ENCODE measurements at places on chromosomes 4 and X.

DNA sequence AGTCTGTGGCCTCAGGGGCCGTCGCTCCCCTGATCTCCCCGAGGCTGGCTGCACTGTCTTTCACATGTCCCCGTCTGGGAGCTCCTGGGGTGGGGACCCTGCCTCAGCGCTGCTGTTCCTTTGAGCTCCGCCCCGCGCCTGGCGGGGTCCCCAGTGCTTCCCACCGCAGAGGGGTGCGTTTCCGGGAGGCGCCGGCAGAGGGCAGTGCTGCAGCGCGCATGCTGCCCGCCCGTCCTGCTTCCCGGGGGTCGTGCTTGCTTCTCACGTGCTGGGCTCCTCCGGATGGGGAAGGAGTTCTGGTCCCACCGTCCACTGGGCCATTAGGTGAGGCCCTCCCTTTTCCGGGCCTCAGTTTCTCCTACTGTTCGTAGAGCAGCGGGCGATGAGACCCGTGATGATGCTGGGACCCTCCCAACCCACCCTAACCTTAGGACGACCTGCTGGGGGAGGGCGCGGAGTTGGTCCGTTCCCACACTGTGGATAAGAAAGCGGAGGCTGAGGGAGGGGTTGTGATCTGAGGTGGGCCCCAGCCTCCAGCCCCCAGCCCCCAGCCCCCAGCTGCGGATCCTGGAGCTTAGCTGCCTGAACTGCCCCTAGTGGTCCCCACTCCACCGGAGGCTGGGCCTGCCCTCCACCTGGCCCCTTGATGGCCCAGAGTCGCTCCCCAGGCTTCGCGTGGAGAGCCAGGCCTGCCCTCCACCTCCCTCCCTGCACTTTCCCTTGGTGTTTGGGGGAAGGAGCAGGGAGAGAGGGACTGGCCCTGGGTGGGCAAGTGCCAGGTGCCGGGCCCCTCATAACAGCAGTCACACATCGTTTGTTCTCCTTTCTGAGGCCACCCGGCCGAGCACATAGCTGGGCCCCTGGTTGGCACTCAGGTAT, 15.3 kb downstream of the CPZ start:
- DNase-seq = no peak

DNA sequence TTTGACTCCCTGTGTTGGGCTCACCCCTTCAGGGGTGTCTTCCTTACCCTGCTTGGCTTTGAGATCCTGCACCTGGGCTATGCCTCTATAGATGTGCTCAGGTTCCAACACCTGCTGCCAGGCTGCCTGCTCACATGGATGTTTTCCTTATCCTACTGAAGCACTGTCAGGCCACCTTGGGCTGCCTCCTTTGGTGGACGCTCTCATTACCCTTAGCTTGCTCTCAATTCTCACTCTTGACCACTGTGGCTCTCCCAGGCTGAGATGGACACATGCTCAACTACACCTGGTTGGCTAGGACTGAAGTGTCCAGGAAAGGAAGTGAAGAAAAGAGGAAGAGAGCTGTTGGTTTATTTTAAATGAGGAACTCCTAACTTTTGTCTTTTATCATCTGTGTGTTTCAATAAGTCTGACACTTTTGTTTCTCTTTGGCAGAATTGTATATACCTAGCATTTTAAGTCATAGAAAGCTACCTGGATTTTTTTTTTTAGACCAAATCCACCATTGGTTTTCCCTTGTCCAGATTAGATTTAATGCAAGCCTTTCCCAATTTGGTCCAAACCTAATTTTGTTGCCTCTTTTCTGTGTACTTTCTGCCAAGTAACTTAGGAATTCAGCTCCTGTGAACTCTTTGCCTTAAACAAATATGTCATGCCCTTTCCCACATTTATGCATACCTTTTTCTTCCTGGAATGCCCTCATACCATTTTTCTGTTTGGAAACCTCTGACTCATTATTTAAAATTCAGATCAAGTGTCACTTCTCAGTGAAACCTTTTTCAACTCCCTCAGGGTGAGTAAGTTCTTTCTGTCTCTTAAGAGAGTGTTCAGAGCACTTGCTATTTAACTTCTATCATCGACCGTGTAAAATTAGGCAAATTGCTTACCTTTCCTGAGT, 175.8 kb downstream of the GC start:
- DNase-seq = no peak

- no peak for DNase-seq
Observed at GRCh38 chrX:100090931-100091330, 319.1 kb downstream of the PCDH19 start.

GRCh38 chrX:39705290-39705689, 392.5 kb downstream of the BCOR start:
- no peak for DNase-seq

DNA sequence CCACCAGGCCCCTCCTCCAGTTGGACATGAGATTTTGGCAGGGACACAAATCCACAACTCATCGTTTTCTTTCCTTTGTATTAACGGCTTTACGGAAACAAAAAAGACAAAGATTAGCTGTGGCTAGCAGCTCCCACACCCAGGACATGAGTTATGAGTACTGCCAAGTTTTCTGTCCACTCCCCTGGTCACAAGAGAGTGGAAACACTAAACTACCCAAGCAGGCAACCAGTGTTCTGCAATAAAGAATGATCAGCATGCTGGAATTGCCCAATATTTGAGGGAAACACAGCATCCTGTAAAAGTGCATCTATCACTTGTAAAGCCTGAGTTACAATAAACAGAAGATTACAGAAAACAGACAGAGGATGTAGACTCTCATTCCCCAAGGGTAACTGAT, 358.4 kb downstream of the NLGN4X start:
- DNase-seq = no peak

DNA sequence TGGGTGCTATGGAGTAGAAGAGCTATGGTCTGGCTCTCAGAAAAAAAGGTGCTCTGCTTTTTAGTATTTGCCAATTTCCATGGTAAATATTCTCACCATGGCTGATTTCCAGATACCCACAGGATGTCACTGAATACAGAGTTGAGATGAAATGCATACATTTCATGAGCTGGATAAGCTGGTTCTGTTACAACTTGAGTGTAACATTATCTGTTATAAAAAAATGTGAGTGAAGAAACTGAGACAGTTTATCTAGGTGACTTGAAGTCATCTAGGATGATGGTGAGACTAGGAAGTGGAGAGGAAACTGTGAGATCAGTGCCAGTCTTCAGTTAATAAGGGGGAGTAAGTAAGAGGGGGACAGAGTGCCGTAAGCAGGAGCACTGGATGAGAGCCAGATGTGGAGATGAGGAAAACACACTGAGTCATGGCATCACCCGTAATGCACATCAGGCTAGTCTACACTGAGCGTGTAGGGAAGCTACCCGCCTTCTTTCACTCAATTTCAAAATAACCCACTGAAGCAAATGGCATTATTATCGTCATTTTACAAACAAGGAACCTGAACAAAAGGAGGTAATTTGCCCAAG, 5.0 kb downstream of the HPSE start:
- no peak for DNase-seq

DNA sequence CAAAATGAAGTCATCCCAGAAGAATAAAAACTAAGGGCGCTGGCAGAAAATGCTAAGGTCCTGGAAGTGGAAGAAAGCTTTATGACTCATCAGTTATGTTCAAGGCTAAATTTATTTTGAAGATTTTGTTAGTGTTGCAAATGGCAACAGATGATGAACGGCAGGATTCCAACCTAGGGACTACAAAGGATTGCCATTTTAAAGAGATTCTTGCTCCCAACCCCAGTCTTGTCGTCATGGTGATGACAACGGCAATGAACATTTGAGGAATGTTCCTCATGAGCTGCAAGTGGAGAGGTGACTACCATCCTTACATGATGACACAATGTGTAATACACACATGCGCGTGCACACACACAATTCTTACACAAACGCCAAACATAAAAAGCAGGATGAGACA, 54.4 kb upstream of the FTHL17 start:
- DNase-seq = no peak

- DNase-seq = no peak
Observed at GRCh38 chrX:55582447-55582846, 40.8 kb upstream of the FOXR2 start.

DNA sequence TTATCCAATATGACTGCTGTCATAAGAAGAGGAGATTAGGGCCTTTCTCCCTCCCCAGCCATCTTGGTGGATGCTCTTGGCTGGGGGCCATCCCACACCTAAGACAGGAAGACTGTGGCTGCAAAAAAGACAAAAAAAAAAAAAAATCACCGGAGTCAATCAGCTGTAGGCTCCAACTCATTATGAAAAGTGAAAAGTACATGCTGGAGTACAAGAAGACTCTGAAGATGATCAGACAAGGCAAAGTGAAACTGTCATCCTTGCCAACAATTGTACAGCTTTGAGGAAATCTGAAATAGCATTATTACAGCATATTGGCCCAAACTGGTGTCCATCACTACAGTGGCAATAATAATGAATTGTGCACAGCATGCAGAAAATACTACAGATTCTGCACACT, 5.2 kb downstream of the EGFL6 start:
- no peak for DNase-seq

DNA sequence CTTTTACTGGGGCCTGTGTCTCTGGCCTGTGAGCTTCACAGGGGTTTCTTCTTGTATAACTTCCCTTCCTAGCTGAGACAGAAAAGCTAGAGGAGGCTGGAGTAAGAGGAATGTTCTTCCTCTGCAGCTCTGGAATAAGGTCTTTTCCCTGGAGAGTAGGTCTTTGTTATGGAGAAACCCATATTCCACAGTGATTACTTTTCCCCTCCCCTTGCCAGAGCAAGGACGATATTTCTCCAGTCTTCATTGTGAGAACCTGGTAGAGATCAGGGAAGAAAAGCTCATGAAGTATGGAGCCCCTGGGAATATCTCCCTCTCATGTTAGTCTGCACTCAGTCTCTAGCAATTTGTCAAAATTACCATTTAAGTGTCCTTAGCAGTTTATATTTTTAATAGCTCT, 18.7 kb upstream of the GLRB start:
- no peak for DNase-seq
